ENCODE measurements at places on chromosomes 1 and 21. TPM values are rescaled to one million over a fixed set of nuclear protein-coding genes. Genes with fewer than 3 reads are reported as not detected.

Gene FCN3
- not detected for total RNA-seq

Gene CA6
- not detected for total RNA-seq

Gene LRRIQ3
- total RNA-seq = under 0.01 TPM

Gene PSEN2
- 36.4 TPM for total RNA-seq

All from lung microvascular endothelial cell (primary cell).